ENCODE measurements at places on chromosomes 11 and 22.

- DNase-seq = no peak
Measured at GRCh38 chr11:111542606-111543275, 2.2 kb downstream of the LAYN start.

DNA sequence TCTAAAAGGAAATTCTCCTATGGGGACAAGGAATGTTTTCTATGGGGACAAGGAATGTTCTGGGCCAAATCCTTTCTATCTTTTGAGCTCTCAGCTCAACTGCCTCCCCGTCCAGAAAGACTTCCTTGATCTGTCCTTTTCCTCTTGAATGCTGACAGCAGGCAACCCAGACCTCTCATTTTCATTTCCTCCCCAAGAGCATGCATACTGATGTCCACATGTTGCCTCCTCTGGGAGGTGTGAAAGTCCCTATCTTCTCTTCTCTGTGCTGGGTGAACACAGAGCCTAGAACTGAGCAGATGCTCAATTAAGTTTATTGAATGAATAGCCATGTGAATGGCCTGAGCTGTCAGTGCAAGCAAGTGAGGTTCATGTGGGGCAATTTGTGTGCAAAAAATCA lies 331.9 kb upstream of the NARS2 start:
- DNase-seq = no peak

DNA sequence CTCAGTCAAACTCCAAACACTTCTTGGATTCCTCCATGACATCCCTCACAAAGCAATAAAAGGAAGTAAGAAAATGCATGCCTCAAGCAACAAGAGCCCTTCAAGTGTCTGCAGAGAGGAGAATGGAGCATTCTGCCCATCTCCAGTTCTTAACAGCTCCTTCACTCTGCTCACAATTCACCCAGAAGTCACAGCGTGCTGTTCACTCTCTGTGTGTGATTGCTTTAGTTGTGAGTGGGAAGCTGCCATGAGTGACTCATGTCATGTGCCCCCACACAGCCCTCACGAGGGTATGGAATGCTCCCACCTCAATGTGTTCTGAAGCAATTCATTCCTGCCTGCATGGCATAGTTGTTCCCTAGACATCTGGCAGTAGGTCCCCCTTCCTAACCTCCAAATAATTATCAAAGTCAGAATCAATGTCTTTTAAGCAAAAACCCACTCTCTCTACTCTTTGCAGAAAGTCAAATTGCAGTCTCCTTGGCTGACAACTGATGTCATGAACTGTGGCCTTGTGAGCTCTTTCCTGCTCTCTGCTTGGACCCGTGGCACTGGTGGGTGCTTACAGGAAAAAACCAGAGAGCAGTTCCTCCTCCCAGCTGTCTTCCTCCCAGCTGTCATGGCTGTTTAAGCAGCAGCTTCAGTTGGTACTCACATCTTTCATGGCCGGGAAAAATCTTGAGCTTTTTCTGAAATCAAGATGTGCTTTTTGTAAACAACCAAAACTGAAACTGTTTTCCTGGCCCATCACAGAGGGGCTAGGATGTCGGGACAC lies 112.1 kb upstream of the SPON1 start:
- no peak for DNase-seq

GRCh38 chr11:46391578-46392420 lies at the start of gene CHRM4:
CHRM4 (minus strand) TSS chr11:46391776; CDS start chr11:46386557, 5,219 bp downstream.
- DNase-seq = no peak

GRCh38 chr11:102733232-102733875 lies 8.6 kb upstream of the MMP8 start:
- DNase-seq = no peak

DNA sequence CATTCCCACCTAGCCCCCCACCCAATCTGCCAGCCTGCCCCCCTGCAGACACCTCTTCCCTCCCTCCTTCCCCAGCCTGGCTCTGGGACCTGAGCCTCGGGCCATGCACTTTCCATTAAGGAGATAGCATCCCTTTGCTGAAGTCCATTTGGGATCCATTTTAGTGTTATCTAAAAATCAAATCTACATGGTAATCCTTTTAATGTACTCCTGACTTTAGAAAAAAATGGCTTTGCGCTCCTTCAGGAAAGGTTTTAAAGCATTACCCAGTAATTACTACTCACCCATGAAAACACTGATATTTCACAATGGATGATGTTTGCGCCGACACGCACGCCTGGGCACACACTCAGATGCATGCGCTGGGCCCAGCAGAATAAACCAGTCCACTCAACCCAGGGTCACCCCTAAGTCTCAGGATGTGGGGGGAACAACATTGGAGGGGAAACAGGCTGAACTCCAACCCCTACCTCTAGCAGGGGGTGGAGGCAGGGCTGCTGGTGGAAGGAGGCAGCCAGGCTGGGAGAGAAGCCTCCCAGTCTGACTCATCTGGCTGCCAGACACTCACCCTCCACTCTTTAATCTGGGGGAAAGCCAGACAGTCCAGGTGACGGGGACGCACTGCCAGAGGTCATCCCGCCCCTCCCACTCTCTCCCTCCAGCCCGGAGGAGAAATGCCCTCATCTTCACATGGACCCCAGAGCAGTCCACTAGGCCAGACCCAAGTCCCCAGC lies 29.8 kb downstream of the LMO1 start:
- DNase-seq = no peak

DNA sequence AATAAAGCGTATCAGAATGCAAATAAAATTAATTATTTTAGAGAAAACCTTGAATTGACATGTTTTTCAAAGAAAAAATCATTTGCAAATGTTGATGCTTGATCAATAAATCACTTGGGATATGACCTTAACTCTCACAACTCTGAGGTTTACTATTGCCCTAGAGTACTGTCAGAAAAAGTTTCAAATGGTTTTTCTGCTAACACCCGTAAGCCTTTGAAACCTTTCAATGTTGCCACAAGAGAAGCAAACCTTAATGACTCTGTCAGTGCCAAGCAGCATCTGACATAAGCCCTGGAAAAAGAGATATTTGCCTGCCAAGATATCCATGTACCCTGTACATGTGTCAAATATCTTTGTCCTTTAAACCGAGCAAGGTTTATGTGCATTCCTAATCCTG lies 384.3 kb upstream of the ARHGAP42 start:
- no peak for DNase-seq

GRCh38 chr22:30314915-30315314 lies 11.8 kb downstream of the TBC1D10A start:
- DNase-seq = no peak

DNA sequence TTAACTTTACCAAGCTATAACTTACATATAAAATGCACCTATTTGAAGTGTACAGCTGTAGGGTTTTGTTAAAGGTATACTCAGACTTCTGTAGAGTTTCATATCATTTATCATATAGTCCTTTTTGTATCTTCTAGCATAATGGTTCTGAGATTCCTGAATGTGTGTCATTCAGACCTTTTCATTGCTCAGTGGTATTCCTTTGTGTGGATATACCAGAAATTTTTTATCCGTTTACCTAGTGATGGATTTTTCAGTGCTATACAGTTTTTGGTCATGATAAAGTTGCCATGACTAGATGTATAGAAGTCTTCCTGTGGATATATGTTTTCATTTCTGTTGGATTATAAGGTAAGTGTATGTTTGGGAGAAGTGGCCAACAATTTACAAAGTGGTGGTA lies 6.3 kb upstream of the PITPNB start:
- no peak for DNase-seq

- DNase-seq = no peak
Measured at GRCh38 chr11:797296-798092, 587 bp downstream of the SLC25A22 start.

- no peak for DNase-seq
Measured at GRCh38 chr11:16933756-16934603, 80.2 kb downstream of the PLEKHA7 start.

DNA sequence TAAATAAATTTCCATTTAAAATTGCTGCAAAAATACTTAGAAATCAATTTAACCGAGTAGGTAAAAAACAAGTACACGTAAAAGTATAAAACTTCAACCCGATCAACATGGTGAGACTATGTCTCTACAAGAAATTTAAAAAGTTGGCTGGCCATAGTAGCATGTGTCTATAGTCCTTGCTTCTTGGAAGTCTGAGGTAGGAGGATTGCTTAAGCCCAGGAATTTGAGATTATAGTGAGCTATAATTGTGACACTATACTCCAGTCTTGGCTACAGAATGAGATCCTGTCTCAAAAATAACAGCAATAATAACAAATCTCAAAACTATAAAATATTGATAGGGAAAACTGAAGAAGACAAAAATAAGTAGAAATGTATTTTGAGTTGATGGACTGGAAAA lies 11.1 kb downstream of the CASP4 start:
- DNase-seq = no peak

DNA sequence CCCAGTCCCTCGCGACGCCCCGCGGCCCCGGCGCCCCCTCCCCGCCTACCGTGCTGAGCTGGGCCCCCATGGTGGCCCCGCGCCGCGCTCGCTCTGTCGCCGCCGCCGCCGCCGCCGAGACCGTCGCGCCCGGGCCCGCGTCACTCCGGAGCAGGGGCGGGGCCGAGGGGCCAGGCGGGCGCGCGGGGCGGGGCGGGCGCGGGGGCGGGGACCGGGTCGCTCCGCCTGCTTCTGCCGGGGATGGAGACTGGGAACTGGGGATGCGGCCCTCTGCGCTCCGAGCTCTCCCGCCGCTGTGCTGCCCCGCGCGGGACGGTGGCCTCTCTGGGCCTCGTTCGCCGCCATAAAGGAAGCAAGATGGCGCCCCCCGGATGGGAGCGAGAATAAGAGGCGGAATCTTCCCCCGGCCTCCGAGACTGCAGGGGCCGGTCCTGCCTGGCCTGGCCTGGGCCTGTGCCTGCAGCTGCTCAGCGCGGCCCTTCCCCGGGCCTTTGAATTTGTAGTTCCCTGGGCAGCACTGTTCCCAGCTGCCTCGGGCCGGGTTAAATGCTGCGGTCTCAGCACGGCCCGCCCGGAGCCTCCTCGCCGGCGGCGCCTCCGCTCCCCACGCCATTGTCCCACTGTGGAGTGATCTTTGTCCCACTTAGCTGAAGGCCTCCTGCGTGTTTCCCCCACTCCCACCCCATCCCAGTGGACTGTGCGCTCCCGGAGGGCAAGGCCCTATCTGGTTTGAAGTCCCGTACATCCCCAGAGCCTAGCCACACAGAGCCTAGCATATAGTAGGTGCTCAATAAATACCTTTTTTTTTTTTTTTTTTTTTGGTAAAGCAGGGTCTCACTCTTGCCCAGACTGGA lies at the start of gene CYB5R3:
TSS of gene CYB5R3 (minus strand) at position 147 of the 854 bp plus-strand sequence. CDS start at position 70, 77 bp downstream.
- peak; percentile 51 for DNase-seq

- no peak for DNase-seq
Measured at GRCh38 chr11:121961321-121961801, 154.7 kb downstream of the BLID start.
